ENCODE measurements at places on chromosomes 16 and 17. TPM values are rescaled to one million over a fixed set of nuclear protein-coding genes. Genes with fewer than 3 reads are reported as not detected.

Gene P4HB
- 333 TPM for total RNA-seq

GRCh38 chr17:68437979-68438822 is 19.1 kb downstream of the WIPI1 start:
- DNase-seq, result peak; percentile 85

Gene RRAD
- 0.55 TPM for total RNA-seq

GRCh38 chr16:4435337-4436067 is 9.8 kb downstream of the DNAJA3 start:
- no peak for DNase-seq

Gene SCIMP
- not detected for total RNA-seq

- no peak for DNase-seq
Measured at GRCh38 chr16:54135361-54136275, 151.0 kb downstream of the IRX3 start.

DNA sequence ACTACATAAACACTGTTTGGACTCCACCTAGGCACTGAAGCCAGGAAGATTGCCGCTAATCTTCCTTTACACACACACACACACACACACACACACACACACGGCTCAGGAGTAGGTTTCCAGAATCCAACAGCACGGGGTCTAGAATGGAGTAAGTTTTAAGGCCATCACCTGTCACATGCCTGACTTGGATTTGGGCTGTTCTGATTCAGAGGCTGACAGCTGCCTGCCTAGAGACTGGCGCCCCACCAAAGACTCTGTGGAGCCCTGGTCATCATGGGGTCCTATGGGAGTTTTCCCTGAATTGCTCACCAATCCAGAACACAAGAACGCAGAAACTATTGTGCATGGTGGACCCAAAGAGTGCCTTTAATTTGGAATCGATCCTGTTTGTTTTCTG is 10.9 kb downstream of the CDRT4 start:
- no peak for DNase-seq

DNA sequence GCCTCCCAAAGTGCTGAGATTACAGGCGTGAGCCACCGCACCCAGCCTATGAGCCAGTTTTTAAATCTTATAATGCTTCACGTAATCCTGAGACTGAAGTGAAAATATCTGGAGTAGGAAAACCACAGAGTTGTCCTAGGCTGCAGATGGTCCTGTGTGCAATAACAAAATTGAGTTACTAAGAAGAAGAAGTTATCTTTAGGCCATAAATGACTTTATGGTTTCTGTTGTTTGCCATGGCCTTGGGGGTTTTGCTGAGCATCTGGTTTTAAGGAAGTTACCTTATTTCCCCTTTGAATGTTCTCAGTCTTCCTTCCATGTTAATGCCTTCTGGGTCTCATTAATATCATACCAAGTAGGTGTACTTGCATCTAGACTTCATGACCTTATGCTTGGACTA is 16.5 kb downstream of the NMT1 start:
- DNase-seq, result no peak

GRCh38 chr17:14921936-14922335 is 343.2 kb downstream of the PMP22 start:
- no peak for DNase-seq

DNA sequence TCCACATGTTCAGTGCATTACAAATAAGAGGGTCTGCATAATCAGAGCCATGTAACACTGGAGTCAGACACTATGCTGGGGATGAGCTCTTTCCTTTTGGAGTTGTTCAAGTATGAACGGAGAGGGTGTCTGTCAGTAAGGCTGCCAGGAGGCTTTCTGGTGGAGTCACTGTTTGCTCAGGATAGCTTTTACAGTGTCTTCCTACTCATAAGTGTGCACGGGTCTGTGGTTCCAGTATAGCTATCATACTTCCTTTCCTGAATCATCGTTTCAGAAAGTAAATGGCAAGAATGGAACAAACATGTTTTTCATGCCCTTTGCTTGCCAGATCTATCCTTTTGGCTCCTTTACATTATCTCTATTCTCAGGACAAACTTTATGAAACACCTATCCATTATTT is 152.7 kb upstream of the CDH11 start:
- DNase-seq, result no peak

- no peak for DNase-seq
Measured at GRCh38 chr17:5610956-5611355, 26.6 kb upstream of the NLRP1 start.

Data from activated CD8-positive, alpha-beta memory T cell treated with anti-CD3 and anti-CD28 coated beads, Interleukin-2, amount 10 ng/mL, durations not matched to agents 7 days and 5 days (primary cell).